Activated naive CD4-positive, alpha-beta T cell (primary cell): ENCODE measurements at places on chromosomes 12 and 14.

DNA sequence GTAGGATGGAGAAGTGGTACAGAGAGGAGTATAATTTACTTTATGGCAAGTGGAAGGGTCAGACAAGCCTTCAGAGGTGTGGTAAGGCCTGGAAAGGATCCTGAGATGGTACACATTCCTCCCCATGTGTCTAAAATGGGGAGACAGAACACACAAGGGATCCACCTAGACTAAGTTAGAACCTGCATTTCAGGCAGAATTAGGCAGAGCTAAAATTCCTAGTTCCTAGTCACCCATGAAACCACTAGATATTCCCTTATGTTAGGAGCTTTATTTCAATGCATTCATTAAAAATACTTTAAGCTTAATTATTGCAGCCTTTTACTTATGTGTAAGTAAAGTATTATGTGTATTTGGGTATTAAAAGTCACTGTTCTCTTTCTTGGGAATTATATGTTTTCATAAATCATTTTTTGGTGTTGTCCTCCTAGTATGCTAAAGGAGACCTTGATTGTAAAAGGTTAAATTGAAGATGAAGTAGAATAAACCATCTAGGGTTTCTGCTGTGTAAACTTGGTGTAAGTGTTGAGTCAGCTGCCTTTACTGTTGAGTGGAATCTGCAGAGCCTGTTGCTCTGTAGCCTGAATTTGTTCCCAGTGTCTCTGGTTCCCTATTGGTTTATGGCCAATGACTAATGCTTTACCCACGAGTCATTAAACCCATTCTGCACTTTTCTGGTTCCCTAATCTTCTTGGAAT is 423.2 kb downstream of the ATP23 start:
- no peak for DNase-seq

- DNase-seq = no peak
These were observed 691.6 kb upstream of the FBXO33 start for GRCh38 chr14:40123816-40124215.

DNA sequence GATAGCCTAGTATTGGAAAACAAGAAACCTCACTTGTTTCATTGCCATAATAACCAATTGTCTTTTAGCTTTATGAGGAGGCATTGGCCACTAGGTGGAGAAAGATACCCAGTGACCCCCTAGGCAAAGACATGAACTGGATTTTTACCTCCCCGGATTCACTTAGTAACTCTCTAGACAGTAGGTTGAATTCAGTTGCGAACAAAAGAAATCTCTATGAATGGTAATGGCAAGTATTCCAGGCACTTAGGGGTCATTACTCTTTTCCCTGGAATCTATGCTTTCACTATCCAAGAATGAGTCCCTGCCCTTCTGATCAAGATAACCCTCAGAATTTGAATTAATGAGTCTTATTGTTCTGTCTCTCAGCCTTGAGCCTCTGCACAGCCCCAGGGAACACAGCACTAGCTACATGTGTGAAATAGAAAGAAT is 29.5 kb upstream of the RHOJ start:
- DNase-seq = no peak

DNA sequence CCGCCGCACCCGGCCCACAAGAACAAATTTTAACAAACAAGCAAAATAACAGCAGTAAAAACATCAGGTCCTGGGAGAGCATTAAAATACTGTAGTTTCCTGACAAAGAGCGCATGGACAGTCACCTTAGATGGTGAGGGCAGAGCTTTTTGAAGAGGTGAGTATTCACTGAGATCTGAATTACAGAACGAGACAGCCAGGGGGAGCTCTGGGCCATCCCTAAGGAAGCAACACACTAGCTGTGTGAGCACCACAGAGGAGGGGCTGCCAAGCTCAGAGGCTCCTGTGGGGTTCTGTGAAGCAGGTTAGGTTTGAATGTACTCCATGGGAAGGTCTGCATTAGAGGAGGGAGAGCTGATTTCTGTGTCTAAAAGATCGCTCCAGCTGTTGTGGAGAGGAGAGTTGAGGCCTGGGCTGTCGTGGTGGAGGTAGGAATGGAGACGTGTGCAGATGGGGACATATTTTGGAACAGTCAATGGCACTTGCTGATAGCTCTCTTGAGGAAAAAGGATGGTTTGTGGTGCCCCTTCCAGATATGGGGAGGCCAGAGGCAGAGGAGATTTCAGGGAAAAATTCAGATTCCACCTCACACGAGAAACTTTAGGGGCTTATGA is 72.9 kb downstream of the TRAFD1 start:
- DNase-seq = peak; percentile 13

- no peak for DNase-seq
These were observed 48.8 kb upstream of the MTERF2 start for GRCh38 chr12:107035733-107036132.
